Daoy (cell line): ENCODE measurements at places on chromosomes 16 and 17. TPM values are rescaled to one million over a fixed set of nuclear protein-coding genes. Genes with fewer than 3 reads are reported as not detected.
A peak's percentile ranks its signal among the peaks of the same experiment; 100 is the strongest.

CHST5 gene
- 0.30 TPM in 1 of 2 replicates, not detected in the other for total RNA-seq

SCARF1 gene
- 2.1 and 4.0 TPM in 2 replicates for total RNA-seq

DNA sequence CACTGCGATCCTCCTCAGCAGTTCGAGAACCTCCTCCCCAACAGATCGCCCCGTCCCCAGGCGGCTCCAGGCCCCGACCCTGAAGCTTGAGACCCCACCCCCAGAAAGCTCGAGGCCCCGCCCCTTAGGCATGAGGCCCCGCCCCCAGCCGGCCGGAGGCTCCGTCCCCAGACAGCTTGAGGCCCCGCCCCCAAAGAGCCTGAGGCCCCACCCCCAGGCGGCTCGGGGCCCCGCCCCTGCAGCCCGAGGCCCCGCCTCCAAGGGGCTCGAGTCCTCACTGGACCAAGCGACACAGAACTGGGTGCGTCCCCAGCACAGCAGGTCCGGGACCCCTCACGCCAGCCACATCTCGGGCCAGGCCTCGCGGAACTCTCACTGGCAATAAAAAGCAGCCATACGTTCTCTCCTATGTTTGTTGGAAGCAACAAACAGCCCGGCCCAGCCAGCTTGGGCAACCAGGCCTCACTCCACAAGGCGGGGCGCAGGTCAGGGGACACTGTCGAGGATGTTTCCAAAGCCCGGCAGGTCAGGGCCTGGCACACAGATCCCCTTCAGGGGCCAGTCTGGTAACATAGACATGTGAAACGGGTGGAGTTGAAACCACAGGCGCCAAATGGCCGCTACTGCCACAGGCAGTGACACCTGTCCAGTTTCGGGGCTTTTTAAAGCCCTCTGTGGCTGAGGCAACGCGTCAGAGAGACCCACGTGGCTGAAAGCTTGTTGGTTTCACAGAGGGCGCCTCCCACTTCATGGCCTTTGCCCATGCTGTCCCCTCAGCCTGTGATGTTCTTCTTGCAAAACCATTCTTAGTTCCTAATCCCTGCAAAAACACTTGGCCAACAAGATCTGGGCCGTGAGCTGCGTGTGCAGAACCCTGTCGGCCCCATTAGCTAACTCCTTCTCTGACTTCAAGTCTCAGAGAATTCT is 224.2 kb downstream of the PARN start:
- DNase-seq, result peak; percentile 25

ABCC12 gene
- not detected in 2 replicates for total RNA-seq

TMEM204 gene
- total RNA-seq, result 1.1 TPM in 1 of 2 replicates, not detected in the other

- DNase-seq, result no peak
These were observed 32.9 kb upstream of the FBXO47 start for GRCh38 chr17:39000021-39000601.

DNA sequence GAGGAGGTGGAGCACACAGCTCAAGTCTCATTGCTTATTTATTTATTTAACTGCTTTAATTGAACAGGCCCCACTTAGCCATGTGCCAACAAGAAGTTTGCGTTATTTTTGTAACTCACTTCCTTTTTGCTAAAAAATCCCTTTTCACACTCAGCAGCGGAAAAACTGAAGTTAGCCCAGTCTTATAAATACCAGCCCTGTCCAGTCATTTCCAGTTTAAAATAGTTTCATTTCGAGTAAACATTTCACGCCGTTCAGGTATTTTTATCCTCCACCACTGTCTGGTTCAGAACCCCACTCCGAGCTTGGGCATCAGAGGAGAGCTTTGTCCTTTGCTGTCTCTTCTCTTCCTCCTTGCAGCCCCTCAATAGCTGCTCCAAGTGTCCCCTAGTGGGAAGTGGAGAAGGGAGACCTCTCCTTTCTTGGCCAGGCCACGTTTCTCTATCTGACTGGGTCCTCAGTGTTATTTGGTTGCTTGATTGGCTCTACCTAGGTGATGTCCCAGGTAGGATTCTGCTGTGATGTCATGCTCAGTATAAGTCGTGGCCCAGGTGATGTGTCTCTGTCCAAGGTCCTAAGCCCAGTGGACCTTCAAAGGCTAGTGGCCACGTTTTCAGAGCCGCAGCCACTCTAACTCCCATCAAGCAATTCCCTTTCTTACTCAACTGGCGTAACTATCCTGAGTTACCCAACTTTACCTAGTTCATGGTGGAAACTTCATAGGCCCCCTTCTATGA is 53.0 kb upstream of the GAS7 start:
- DNase-seq, result no peak

HBA1 gene
- total RNA-seq, result not detected in 2 replicates

DNA sequence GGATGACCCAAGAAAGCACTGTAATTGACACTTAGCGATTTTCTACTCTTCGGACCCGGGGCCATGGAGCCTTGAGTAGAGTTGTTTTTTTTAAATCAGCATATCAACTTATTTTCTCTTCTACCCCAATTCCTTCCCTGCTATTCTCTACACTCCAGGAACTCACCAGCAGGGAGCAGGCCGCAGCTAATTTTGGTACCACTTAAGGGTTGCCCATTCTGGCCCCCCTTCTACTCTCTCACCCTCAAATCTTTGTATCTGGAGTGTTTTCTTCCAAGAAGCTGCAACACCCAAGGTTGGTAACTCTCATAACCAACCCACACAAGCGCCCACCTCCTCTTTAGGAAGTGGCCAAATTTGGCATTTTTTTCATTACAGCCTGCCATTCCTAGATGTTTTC is 5.5 kb upstream of the ERAL1 start:
- no peak for DNase-seq

PRR15L gene
- total RNA-seq, result not detected in 2 replicates

- peak; percentile 92 for DNase-seq
These were observed at the start of gene FZD2 for GRCh38 chr17:44556832-44557606. Gene FZD2, plus strand, starts transcription at chr17:44557484. Its CDS starts 205 bp downstream, at chr17:44557689.

DNA sequence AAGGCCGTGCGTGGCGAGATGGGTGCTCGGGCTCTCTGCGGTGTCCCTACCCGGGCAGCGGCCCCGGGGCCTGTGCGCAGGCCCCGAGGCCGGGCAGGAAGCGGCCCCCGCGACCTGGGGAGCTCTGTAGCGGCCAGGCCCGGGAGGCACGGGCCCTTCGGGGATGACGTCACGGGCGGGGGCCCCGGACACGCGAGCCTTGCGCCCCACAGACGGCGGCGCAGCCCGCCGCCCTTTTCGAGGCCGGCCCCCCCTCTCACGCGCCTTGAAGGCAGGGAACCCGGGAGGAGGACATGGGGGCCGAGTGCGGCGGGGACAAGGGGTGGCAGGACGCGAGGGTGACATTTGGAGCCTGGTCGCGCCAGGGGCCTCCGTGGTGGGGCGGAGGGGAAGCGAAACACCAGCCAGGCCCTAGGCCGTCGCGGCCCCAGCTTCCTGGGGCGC is 1.1 kb downstream of the RAI1 start:
- DNase-seq, result peak; percentile 59

CCDC200 gene
- not detected in 2 replicates for total RNA-seq

ALOXE3 gene
- 0.03 TPM in 1 of 2 replicates, not detected in the other for total RNA-seq

HCRT gene
- not detected in 2 replicates for total RNA-seq

GRAPL gene
- not detected in 2 replicates for total RNA-seq

MGAT5B gene
- total RNA-seq, result 4.1 and 5.4 TPM in 2 replicates

ZNF174 gene
- total RNA-seq, result 3.8 and 7.4 TPM in 2 replicates

FBXW10 gene
- 0.06 TPM in 1 of 2 replicates, not detected in the other for total RNA-seq

ITGA2B gene
- total RNA-seq, result 0.46 TPM in 1 of 2 replicates, not detected in the other

- DNase-seq, result no peak
These were observed 5.8 kb downstream of the CBLN1 start for GRCh38 chr16:49275870-49276269.

STX8 gene
- 52.7 and 76.9 TPM in 2 replicates for total RNA-seq

DNA sequence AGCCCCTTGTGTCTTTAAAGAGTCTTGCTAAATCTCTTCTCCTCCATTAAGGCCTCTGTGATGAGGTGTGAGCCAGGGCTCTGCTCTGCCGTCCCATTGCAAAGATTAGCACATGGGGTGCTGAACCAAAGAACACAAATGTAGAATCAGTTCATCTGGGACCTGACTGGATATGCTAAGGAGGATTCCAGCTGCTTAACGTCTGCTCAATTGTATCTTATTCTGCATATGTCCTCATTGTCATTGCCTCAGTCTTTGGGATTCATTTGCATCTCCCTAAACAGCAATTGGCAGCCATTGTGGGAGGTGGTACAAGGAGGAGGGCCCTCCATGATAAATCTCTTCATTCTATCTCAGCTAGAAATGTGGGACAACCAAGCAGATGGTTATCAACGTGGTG is 106.3 kb upstream of the ADAMTS18 start:
- no peak for DNase-seq

- no peak for DNase-seq
These were observed 20.4 kb downstream of the KRT12 start for GRCh38 chr17:40846515-40847144.

- DNase-seq, result no peak
These were observed 14.8 kb upstream of the GOSR2 start for GRCh38 chr17:46908068-46908737.

DNA sequence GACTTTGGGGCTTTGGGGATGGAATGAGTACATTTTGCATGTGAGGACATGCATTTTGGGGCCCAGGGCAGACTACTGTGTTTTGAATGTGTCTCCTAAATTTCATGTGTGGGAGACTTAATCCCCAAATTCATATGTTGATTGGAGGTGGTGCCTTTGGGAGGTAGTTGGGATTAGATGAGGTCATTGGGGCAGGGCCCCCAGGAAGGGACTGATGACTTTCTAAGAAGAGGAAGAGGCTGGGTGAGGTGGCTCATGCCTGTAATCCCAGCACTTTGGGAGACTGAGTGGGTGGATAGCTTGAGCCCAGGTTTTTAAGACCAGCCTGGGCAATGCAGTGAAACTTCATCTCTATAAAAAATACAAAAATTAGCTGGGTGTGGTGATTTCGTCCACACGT is 42.8 kb upstream of the RAI1 start:
- DNase-seq, result no peak

GRCh38 chr17:21242026-21242697 is 11.0 kb downstream of the NATD1 start:
- DNase-seq, result no peak

DNA sequence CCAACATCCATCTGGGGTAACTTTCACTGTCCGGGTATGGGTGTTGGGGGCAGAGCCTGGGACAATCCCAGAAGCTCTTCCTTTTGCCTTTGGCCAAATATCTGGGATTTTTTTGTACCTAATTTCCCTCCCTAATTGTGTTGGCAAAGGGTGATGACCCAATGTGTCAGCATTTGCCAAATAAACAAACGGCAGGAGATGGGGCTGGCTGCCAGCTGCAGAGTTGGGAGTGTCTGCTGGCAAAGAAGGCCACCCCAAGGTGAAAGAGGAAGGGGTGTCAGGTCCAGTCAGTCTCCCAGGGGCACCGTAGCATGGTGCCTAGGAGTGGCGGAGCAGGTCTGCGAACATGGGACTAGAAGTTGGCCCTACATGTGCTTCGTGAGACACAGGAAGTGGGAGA is 73.0 kb downstream of the SLC6A2 start:
- peak; percentile 32 for DNase-seq

DNA sequence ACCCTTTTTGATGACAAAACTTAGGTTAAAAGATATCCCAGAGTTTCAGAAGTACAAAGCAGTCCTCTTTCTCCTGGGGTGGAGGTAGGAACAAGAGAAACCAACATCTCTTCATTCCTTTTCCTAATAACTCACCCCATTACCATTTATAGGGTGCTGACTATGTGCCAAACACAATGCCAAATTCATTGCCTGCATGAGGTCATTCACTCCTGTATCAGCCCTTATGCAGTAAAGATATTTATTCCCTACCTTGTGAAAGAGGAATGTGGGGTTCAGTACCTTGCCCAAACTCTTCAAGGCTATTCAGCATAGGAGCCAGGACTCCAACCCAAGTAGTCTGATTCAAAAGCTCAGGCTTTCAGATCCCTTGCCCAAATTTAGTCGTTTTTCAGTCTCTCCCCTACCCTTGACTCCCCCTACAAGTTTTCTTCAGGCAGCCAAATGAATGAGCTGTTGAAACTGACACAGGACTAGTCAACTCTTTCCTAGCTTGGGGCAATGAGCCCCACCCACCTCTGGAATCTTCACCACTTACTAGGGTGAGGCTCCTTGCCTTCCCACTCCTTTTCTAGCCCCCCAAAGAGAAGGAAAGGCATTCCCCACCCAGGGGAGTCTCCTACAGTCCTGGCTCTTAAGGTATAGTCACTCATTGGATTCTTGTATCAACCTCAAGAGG is 5.9 kb downstream of the KRT14 start:
- no peak for DNase-seq

TMEM235 gene
- total RNA-seq, result not detected in 2 replicates

PIGQ gene
- total RNA-seq, result 15.9 and 16.3 TPM in 2 replicates

TNFRSF13B gene
- not detected in 2 replicates for total RNA-seq

DNA sequence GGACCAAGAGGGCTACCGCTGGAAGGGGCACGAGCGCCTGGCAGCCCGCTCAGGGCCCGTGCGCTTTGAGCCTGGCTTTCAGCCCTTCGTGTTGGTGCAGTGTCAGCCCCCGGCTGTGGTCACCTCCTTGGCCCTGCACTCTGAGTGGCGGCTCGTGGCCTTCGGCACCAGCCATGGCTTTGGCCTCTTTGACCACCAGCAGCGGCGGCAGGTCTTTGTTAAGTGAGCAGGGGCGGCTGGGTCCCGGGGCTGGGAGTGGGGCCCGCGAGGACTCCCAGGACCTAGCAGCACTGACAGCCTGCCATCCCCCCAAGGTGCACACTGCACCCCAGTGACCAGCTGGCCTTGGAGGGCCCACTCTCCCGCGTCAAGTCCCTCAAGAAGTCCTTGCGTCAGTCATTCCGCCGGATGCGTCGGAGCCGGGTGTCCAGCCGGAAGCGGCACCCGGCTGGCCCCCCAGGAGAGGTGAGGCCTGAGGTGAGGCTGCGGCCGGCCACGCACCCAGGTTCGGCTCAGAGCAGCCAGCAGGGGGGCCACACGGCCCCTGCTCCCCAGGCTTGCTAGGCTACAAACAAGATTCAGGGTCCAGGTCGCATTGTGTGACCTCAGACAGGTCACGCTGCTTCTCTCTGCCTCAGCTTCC is 17.4 kb upstream of the MYO15B start:
- DNase-seq, result no peak

- DNase-seq, result no peak
These were observed 346.3 kb downstream of the BCAS3 start for GRCh38 chr17:61023996-61024395.

PSMB10 gene
- 58.1 and 72.7 TPM in 2 replicates for total RNA-seq

DNA sequence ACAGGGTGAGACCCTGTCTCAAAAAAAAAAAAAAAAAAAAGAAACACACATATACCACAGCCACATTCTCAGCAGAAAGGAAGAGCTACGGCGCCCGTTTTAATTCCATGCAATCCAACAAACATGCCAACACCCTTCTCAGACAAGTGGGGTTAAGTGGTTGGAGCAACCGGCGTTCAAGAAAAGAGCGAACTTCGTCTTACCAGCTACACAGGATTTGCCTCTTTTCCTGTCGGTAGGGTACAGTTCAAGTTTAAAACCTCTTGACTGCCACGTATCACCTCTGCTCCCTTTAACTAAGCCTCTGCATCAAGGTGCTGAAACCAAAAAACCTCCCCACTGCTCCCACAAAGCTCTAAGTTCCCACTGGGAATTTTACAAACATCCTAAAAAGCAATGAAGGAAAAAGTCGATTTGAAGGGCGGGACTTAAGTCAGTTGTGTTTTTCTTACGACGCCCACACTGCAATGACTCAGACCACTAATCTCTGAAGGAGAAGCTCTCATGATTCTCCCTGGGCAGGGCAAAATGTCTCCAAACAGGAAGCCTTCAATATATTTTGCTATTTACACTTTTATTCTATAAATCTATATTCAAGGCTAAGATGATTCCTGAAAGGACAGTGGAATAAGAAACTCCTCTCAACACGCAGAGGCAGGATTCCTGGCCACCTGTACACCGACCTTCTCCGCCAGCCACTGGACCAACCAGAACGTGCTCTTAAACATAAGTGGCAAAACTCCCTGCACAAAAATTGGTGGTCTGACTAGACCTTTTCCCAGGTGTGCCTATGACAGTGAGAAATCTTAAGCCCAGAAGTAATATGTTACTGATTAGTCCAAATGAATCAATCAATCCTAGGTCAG is 18.8 kb downstream of the SRP68 start:
- DNase-seq, result peak; percentile 72

MBTPS1 gene
- total RNA-seq, result 30.1 and 36.6 TPM in 2 replicates

- no peak for DNase-seq
These were observed 23.4 kb downstream of the RBL2 start for GRCh38 chr16:53457670-53458069.
